ENCODE measurements at places on chromosomes 7 and 10.

DNA sequence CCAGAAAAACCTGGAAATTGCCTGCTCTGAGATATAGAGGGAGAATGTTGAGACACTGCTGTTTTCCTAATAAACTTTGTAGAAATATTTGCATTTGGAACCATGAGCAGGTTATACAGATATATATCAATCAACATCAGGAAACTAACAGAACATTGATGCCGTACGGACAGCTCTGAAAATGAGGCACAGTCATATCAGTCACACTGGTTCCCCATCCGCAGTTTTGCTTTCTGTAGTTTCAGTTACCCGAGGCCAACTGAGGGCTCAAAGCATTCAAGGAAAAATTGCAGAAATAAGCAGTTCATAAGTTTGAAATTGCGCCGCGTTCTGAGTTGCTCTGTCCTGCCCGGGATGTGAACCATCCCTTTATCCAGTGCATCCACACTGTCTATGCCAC is 137.9 kb downstream of the KLF6 start:
- no peak for DNase-seq

DNA sequence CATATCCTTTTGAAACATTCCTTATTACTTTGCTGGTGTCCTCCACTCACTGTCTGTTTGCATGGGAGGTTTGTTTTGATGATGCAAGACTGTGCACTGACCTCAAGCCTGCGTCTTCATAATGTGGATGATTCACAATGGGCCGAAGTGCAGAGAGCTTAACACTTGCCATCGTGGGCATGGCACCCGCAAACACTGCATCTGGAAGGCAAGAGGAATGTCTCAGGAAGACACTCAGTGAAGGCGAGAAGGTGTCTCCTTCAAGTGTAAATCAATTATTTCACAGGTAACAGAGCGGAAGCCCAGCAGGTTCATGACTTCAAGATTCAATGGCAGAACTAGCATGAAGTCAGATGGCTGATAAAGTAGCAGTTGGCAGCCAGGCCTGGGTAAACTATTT is 98.1 kb downstream of the DPY19L1 start:
- no peak for DNase-seq

- no peak for DNase-seq
These were observed 9.2 kb downstream of the ZNF800 start for GRCh38 chr7:127383123-127383835.

DNA sequence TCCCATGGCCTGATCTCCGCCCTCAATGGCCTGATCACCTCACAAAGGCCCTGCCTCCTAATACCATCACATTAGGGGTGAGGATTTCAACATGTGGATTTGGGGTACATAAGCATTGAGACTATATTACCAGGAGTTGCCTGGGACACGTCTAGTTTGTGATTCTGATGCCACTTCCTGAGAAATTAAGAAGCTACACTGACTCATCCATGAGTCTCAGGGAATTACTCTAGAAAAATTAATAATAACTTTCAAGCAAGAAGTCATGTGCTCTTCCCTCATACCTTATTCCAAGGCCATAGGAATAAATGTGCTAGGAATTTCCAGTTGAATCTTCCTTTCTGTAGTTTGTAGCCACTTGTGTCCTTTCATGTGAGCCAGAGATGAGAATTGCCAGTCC is 519.3 kb upstream of the MKI67 start:
- no peak for DNase-seq

DNA sequence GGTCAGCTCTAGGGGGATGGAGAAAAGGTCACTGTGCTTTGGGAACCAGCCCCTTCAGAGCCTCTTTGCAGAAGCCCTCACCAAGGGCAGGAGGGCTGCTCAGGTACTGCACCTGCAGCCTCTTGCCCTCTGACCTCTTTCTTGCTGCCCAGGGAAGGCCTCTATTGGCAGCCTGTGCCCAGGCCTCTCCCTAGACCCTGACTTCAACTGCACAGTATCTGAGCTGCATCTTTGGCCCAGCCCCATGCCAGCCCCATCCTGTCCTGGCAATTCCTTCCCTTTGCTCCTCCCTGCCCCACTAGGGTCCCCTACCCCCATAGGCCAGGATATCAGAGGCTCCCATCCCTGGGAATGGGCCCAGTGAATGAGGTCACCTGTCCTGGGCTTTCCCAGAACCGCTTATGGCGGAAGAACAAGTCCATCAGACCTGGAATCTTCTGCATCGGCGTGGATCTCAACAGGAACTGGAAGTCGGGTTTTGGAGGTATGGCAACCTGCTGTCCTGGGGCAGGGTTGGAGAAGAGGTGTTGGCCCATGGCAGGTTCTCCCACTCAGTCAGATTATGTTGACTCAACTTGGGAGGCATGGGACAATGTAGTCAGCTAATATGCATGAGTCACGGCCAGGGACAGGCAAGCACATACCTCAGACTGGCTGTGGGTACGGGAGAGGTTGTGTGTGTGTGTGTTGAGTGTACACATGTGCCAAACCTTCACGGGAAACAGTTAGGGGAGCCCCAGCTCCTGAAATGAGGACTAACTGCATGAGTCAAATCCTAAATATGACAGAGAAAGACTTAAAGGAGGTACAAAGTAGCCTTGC is 17.1 kb upstream of the CPA1 start:
- no peak for DNase-seq

- no peak for DNase-seq
These were observed 207.6 kb downstream of the FRMD4A start for GRCh38 chr10:14123139-14123538.

DNA sequence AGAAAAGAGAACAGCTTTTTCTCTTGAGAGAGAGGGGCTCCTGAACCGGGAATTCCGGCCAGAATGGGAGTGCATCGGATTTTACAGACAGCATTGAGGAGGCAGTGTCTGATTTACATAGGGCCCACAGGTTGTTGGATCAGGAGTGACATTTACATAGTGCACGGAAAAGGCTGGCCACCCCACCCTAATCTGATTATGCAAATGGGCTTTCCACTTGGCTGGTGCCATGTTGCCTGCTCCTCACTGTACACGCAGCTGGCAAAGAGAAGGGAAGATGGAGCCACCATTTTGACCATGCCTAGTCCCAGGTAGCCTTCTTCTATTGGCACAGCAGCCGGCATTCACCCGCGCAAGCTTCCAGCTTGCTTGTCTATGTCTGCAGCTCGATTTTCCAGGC is 77.5 kb upstream of the FAM171A1 start:
- no peak for DNase-seq

GRCh38 chr10:29840516-29841276 is 205.9 kb upstream of the SVIL start:
- DNase-seq, result no peak

DNA sequence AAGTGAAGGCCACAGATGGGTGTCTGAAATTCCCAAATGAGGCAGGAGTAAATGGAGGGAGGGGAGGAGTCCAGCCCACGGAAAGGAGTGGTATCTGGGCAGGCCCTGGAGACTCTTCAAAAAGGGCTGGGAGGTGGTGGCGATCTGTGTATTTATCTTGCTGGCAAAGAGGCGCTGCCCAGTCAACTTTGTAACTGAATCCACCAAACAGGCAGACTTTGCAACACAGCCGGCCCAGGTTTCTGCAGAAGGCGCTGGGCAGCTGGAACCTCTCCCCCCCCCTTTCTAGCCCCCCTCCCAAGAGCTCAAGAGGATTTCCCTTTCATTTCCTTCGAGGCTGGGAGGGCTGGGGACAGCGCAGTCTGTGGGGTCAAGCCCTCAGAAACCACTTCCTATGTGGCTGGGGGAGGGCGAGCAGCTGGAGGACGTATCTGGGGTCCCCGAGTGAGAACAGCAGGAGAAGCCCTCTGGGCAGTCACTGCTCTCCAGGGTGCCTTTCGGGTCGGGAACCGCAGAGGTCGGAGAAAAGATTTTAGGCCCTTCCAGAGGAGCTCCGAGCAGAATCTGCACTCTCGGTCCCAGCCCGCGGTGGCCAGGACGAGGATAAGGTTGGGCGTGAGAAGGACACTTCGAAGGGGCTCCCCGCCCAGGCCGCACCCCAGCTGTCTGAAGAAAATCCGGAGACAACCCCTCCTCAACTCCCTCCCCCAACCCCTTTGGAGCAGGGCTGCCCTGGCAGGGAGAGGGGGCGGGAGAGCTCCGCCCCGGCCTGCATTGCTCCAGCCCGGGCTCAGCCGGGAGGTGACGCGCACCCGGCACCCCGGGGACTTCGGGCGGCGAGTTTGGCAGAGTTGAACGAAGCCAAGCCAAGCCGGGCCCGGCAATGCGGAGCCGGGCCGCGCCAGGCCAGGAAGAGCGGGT is 965 bp downstream of the ZCCHC24 start:
- DNase-seq, result peak; percentile 76

DNA sequence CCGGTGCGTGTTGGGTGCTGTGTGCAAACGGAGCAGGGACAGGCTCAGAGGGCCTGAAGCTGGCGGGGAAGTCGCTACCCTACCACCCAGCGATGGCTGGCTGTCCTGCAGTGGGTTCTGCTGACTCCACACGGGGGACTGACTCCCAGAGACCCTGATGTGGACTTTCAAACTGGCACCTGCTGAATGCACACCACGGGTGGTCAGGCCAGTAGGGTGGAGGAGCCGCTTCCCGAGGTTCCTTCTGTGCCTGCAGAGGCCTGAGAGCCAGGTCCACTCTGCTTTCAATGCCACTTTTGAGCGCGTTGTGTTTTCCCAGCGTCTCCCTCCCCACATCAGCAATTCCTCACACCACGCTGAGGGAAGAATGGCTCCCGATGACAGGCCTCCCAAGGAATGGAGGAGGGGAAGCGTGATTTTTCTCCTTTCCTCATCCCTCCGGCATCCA is 135.3 kb downstream of the ADARB2 start:
- no peak for DNase-seq

- no peak for DNase-seq
These were observed 839 bp upstream of the HABP2 start for GRCh38 chr10:113552014-113552413.

GRCh38 chr10:102678842-102679289 is 34.6 kb downstream of the TRIM8 start:
- DNase-seq, result peak; percentile 83

- no peak for DNase-seq
These were observed 196.8 kb downstream of the TAX1BP1 start for GRCh38 chr7:27936768-27937102.

DNA sequence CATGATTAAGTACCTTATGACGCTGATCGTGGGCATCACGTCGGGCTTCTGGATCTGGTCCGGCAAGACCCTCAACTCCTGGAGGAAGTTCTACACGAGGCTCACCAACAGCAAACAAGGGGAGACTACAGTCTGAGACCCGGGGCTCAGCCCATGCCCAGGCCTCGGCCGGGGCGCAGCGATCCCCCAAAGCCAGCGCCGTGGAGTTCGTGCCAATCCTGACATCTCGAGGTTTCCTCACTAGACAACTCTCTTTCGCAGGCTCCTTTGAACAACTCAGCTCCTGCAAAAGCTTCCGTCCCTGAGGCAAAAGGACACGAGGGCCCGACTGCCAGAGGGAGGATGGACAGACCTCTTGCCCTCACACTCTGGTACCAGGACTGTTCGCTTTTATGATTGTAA is 2.5 kb downstream of the FZD1 start:
- DNase-seq, result no peak

GRCh38 chr10:3401491-3401938 is 228.9 kb upstream of the PITRM1 start:
- DNase-seq, result no peak

- no peak for DNase-seq
These were observed 12.5 kb downstream of the STAG3 start for GRCh38 chr7:100190048-100190711.

GRCh38 chr7:35971133-35971891 is 170.5 kb downstream of the SEPTIN7 start:
- DNase-seq, result no peak

DNA sequence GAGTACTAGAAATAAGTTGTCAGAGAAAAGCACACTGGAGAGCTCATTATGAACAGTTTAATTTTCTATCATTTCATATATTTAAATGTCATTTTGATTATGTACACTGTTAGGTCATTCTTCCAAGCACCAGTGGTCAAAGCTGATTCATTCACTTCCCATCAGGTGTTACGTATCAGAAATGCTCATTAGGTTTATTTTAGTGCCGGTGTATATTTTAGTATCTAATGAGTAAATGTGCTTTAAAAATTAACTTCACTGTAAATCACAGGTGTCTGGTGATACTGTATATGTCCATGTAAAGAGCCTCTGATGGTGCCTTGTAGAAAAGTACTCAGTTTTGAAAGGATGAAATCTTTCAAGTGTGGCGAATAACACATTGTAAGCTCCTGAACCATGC is 3.5 kb downstream of the DMTF1 start:
- no peak for DNase-seq

GRCh38 chr7:50981743-50982142 is 199.0 kb upstream of the GRB10 start:
- no peak for DNase-seq

- no peak for DNase-seq
These were observed 409.2 kb upstream of the KLF6 start for GRCh38 chr10:4194231-4194630.

DNA sequence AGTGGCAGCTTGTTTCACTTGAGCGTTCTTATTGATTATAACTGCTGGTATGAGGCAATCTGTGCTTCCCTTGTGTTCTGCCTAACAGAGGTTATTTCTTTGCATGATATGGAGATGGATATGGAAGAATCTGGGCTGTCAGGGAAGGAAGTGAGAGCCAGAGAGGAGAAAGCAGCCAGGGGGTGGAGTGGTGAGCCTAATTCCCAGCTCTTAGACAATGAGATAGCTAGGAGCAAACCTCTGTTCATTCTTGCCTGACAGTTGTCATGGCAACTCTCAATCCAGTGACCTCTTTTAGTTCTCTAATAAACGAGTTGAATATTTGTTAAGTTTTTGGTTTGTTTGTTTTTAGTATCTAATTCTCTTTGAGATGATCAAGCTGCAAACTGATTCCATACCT is 214.3 kb downstream of the NRG3 start:
- no peak for DNase-seq

DNA sequence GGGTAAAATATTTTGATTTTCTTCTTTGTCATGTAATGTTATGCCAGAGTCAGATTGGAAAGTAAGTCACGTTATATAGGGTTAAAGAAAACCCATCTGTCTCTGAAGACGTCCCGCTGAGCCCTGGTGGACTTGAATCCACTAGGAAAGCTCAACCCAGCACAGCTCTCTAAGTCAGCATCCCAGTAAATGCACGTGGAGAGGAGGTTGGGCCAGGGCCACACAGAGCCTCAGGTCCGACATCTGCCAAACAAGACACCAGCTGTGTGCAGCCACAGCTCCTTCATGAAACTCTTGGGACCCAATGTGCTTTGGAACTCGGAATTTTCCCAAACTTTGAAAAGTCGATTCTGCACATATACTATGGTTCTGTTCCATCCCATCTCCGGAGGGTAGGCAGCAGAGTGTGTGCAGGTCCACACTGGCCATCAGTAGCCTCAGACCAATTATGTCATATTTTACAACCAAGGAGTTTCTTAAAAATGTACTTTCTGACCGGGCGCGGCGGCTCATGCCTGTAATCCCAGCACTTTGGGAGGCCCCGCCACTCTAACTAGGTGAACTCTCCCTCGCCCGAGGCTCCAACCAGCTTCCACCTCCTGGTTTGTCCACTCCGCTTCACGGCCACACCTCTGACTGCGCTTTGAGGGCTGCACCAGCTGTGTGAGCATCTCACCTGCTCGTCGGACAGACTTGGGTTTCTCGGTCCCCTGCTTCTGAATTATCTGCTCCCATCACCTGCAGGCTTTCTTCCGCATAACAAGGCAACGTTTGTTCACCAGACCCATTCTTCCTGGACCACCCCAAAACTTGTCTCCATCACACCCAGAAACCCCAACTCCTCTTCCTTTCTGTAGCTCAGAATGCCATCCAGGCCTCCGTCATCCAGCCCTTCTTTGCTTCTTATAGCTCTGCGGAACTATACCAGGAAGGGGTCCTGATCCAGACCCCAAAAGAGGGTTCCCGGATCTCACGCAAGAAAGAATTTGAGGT is 29.7 kb upstream of the DNAJB6 start:
- DNase-seq, result peak; percentile 31
